Activated CD4-positive, alpha-beta memory T cell treated with anti-CD3 and anti-CD28 coated beads, Interleukin-2, amount 10 ng/mL, durations not matched to agents 7 days and 5 days (primary cell): ENCODE measurements at places on chromosomes 16 and 17.
A peak's percentile ranks its signal among the peaks of the same experiment; 100 is the strongest.

DNA sequence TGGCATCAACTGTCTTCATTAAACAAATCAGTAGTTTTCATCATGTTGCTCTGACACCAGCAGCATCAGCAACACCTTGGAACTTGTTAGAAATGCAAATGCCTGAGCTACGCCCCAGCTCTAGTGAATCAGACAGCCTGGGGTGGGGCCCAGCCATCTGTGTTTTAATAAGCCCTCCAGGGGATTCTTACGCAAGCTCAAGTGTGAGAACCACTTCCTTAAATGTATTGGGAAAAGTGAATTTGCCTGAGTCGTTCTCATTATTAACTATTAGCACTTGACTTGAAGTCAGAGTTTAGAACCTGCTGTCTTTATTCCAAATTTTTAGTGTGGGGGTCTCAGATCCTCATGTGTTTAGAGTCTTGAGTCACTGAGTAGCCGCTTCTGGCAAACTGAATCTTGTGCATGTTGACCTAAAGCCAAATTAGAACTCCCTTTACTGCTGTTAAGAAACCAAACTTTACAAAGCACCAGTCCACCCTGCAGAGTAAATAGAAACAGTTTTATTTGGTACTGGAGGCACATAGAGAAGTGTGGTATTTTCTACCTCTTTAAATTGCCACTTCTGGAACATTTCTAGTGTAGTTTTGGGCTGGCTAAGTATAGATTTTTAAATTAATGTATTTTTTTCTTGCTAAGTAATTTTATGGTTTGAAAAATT lies 137.4 kb upstream of the COX10 start:
- no peak for DNase-seq

- no peak for DNase-seq
These were observed 15.0 kb upstream of the KREMEN2 start for GRCh38 chr16:2948807-2949704.

- no peak for DNase-seq
These were observed 17.4 kb downstream of the MFSD6L start for GRCh38 chr17:8781776-8782175.

DNA sequence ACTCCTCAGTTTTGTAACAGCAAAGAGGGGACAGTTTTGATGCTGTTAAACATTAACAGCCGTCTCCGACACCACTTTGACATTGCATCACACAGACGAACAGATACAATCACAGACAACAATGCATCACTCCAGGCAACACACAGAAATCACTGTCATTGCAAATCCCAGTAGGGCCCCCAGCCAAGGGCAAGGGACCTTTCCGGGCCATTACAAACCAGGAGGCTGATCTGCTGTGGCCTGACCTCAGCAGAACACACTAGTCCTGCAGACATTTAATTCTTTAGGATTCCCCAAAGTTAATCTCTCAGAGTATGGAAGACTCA lies 136.2 kb upstream of the RCVRN start:
- DNase-seq: no peak

DNA sequence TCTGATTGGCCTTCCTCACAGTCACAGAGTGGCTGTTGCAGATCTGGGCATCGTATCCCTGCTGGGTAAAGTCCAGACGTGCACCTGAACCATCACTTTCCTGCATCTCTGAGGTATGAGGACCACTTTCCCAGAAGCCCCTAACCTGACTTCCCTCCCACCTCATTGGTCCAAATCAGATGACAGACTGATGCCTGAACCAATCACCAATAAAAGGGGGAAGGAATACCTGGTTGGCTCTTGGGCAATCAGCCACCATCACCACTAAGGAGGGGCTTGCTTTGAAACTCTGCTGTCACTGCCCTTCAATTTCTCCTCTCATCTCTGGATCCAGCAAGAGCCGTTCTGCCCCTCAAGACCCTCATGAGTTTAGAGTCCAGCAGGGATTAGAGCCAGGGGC lies 13.6 kb upstream of the WFDC1 start:
- no peak for DNase-seq

DNA sequence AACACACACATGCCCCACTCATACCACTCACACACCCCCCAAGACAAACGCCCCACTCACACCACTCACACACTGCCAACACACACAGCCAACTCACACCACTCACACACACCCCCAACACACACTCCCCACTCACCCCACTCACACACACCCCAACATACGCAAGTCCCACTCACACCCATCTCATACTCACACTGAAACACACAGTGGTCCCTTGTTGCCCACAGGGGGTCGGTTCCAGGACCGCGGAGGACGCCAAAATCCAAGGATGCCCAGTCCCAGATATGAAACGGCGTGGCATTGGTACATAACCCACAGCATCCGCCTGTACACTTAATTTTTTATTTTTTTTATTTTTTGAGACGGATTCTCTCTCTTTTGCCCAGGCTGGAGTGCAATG lies 20.9 kb downstream of the RNF213 start:
- no peak for DNase-seq

- DNase-seq: no peak
These were observed 4.5 kb upstream of the HEXIM1 start for GRCh38 chr17:45143767-45144198.

DNA sequence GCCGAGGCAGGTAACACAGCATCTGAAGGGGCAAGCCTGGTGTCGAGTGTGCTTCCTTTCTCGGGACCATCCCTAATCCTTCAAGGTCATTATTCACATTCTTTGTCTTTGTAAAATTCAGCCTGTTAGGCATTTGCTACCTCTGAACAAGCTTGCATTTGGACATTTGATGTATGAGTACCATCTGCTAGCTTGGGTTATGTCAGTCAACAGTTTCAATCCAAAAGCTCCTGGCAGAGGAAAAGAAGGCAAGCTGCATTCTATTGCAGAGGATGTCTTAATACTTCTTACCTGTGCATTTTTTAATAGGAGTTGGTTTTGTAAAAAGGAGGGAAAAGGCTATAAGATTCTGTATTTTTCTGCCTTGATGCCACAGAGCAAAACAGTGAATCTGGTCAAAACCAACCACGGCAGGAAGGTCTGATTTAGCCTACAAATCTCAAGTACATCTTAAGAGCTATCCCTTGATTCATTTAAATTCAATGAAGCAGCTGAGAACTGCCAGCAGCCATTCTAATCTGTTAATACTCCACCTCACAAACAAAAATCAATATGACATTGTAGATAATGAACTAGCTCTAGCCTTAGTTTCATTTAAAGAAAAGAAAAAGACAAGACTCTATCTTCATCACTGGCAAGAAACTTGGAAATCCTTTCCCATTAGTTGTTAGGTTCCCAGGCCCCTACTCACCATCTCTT lies 39.0 kb downstream of the TEX2 start:
- no peak for DNase-seq

DNA sequence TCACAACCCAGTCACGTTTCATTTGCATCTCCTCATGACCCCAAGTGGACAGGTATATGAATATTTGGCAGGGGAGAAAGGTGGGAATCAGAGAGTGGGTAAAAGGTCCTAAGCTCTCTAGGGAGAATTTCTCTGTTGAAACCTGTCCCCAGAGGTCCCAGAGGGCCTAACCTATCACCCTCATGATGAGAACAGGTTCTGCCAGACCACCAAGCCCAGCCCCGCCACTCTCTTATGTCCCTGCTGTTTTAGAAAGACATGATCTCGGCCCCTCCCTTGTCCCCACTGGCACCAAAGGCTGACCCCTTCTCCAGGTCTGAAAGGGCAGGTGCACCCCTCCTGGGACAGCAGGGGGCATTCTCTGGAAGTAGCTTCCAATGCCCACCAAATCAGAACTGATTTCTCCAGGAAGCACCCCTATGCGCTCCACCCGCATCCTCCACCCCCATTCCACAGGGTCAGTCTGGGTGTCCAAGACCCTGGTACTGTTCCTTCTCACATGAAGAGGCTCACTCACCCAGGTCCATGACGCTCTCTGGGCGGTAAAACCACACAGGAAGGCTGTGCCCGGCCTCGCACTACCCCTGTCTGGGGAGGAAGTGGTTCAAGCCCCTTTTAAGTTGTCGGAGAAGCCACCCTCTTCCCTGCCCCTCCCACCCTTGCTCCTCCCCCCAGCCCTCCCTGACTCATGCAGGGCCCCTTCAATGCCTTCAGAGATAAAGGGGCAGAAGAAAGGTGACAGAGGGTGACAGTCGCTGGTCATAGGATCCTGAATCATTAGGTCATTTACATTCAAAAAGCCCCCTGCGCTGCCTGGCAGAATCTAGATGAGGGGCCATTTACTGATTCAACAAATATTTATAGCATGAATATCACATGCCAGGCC lies at the start of gene CCR7:
TSS of gene CCR7 (minus strand) at position 590 of the 886 bp plus-strand sequence. CDS start at position 527, 63 bp downstream.
- DNase-seq: peak; percentile 75

DNA sequence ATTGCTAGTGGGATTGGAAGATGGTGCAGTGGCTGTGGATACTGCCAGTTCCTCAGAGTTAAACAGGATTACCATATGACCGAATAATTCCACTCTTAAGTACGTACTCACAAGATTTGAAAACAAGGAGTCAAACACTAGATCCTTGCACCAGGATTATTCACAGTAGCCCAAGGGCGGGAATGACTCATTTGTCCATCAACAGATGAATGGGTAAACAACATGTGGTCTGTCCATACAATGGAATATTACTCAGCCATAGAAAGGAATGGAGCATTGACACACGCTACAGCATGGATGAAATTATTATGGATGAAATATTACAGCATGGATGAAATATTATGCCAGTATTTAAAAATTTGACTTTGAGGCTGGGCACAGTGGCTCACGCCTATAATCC lies 9.1 kb upstream of the MAPK8IP3 start:
- DNase-seq: no peak

- DNase-seq: no peak
These were observed 33.0 kb downstream of the PITPNM3 start for GRCh38 chr17:6523330-6523729.

DNA sequence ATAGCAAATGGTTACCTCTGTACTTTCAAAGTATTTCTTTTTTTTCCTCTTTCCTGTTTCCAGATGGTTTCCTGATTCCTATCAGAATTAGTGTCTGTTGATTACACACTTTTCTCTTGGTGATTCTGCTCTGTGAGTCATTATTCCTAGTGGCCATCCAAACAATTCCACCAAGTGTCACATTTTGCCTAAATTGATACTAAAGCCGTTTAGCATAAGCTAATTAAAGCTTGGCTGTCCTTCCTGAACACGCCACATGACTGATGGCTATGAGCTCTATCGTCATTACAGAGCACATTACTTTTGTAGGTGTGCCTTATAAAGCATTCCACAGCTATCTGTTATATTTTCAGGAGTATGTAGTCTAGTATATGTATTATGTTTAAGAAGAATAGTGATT lies 671.2 kb downstream of the CDH8 start:
- DNase-seq: no peak

- DNase-seq: no peak
These were observed 229.0 kb downstream of the CPPED1 start for GRCh38 chr16:12574721-12575120.

DNA sequence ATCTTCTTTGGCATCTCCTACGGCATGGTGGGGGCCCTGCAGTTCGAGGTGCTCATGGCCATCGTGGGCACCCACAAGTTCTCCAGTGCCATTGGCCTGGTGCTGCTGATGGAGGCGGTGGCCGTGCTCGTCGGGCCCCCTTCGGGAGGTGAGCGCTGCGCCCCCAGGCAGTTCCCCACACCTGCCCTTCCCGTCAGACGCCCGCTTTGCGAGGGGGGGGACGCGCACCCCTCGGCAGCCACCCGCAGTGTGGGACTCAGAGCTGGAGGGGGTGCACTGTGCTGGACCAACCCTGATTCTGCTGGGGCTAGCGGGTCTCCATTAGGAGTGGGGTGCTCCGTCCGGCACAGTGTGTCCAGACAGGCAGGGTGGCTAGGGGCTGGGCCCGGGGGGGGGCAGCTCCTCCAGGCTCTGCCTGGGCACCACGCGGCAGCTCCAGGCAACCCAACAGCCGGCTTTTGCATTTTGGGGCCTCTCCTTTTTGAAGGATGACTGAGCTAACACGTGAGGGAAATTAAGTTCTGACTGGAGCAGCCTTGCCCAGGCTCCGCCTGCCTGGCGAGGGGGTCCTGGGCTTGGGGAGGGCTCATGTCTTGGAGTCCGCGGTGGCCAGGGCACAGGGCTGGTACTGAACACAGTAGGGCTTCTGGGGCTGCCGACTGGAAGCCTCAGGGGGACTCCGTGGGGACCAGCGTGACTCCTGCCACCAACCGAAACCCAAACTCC lies 9.1 kb downstream of the SLC16A3 start:
- peak; percentile 27 for DNase-seq

DNA sequence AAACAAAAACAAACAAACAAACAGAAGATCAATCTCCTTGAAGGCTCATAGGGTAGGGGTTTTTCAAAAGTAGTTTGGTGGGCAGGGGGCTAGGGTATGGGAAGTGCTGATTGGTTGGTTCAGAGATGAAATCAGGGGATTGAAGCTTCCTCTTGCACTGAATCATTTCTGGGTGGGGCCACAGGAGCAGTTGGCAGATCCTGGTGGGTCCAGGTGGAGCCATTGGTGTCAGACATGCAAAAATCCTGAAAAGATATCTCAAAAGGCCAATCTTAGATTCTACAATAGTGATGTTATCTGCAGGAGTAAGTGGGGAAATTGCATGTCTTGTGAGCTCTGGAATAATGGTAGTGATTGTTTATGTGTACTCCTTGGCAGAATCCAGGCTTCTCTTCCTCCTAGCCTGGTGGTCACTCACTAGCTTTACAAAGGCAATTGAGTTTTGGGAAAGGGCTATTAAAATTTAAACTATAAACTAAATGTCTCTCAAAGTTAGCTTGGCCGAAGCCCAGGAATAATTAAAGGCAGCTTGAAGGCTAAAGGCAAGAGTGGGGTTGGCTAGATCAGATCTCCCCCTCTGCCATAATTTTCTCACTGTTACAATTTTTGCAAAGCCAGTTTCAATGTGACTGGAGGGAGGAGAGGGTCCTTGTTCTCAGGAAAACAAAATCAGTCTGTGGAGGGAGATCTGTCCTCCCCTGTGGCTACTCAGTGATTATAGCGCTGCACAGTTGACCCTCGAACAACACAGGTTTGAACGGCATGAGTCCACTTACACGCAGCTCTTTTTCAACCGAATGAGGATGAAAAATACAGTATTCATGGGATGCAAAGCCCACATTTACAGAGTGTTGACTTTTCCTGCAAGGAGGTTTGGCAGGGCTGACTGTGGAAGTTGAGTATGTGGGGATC lies 45.2 kb downstream of the RNF112 start:
- DNase-seq: no peak

DNA sequence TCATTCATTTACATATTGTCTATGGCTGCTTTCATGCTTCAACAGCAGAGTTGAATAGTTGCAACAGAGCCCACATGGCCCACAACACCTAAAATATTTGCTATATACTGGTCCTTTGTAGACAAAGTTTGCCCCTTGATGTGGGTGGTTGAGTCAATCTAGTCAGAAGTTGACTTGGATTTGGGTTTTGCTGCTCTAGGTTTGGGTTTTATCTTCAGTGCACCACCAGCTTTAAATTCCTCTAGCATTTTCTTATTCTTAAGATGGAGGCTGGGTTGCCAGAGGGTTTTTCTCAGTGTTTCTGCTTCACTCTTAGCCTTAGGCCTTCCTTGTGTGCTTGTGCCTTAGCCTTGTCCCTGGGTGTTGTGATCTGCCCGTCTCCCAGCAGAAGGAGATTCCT lies 51.0 kb downstream of the CCDC182 start:
- DNase-seq: no peak

- DNase-seq: no peak
These were observed 1.2 kb downstream of the SREBF1 start for GRCh38 chr17:17835415-17836249.
